ENCODE measurements at places on chromosomes 12 and 14.

GRCh38 chr14:105884808-105885281 is 358.5 kb downstream of the TMEM121 start:
- DNase-seq, result no peak

- DNase-seq, result peak; percentile 50
These were observed at the start of gene SALL2 for GRCh38 chr14:21525962-21526671. Gene SALL2, minus strand, starts transcription at chr14:21526346. Its CDS starts 219 bp downstream, at chr14:21526127.

GRCh38 chr12:124175704-124176103 is 119.2 kb upstream of the RFLNA start:
- DNase-seq, result no peak

GRCh38 chr12:56979628-56980027 is 22.2 kb upstream of the RDH16 start:
- no peak for DNase-seq

DNA sequence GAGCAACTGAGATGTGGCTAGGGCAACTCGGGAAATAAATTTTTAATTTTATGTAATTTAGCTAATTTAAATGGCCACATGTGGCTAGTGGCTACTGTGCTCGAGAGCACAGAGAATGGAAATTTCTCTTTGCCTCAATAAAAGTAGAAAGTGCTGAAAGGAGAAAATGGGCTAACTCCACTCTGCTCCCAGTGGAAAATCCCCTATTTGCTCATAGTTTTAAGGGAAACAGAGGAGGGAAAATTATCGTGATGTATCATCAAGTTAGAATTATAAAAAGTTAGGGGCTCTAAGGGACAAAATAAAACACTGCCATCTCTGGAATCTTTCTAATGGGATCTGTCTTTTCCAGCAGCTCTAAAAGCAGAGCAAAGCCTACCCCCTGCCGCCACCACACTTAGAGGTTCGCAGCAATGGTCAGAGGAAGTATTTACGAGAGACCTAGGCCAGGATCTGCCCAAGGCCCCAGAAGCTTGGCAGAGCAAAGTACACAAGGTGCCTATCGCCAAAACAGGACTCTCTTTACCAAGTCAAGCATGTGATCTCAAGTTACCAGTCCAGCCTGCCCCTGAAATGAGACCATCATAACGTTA is 220.7 kb downstream of the PPM1H start:
- DNase-seq, result no peak

GRCh38 chr12:13193505-13194231 is 2.9 kb upstream of the EMP1 start:
- no peak for DNase-seq

Measured in activated CD8-positive, alpha-beta memory T cell treated with anti-CD3 and anti-CD28 coated beads for 4 hours (primary cell).